Fibroblast of lung (primary cell): ENCODE measurements at places on chromosomes 5 and 9. TPM values are rescaled to one million over a fixed set of nuclear protein-coding genes. Genes with fewer than 3 reads are reported as not detected.
A peak's percentile ranks its signal among the peaks of the same experiment; 100 is the strongest.

GRCh38 chr5:175392236-175392635 lies 51.7 kb downstream of the DRD1 start:
- DNase-seq: no peak

GRCh38 chr5:170360709-170361108 lies 28.5 kb downstream of the KCNMB1 start:
- DNase-seq: no peak

- DNase-seq: no peak
These were observed 20.5 kb downstream of the MAST4 start for GRCh38 chr5:66616520-66617225.

- DNase-seq: peak; percentile 35
These were observed 608.3 kb upstream of the NUDT12 start for GRCh38 chr5:104170926-104171325.

GRCh38 chr9:114301798-114302565 lies 20.9 kb upstream of the ORM1 start:
- DNase-seq: no peak

DNA sequence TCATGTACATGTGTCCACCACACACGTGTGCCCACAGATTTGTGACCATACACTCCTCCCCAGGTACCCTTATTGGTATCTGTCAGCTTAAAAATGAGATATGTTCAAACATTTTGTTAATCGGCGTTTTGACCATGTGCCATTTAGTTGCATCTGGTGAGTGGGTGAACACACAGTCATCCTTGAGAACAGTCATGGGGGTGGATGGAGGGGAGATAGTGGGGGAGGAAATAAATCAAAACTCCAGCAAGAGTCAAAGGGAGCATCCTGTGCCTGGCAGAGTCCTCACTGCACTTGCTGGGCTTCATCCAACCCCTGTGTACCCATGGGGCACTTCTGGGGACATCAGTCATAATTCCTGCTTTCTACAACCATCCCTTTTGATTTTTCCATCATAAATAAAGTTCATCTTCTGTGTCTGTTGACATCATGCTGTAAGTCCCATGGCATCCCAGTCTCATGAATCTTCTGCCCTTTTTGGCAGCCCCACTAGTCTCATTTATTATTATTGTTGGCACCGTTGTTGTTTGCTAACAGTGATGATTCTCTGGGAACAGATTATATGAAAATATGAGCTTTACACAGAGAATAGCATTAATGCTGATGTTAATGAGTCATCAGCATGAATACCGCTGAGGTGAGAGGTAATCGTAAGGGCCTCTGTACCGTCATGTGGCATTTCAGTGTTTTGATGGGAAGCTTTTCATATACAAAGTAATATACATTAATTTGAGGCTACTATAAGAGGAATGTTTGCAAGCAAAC lies 24.4 kb upstream of the CLK4 start:
- DNase-seq: peak; percentile 11

GRCh38 chr9:109113892-109114609 lies 5.7 kb downstream of the TMEM245 start:
- DNase-seq: no peak

- peak; percentile 87 for DNase-seq
These were observed 232.6 kb downstream of the MAST4 start for GRCh38 chr5:66828548-66829357.

GRCh38 chr5:75192264-75192663 lies 44.4 kb downstream of the ANKRD31 start:
- no peak for DNase-seq

- DNase-seq: no peak
These were observed 14.3 kb upstream of the PSMB7 start for GRCh38 chr9:124429530-124429867.

- DNase-seq: no peak
These were observed 205.5 kb upstream of the TARS1 start for GRCh38 chr5:33235304-33235703.

- peak; percentile 23 for DNase-seq
These were observed 104.9 kb downstream of the MELK start for GRCh38 chr9:36677611-36678010.

DNA sequence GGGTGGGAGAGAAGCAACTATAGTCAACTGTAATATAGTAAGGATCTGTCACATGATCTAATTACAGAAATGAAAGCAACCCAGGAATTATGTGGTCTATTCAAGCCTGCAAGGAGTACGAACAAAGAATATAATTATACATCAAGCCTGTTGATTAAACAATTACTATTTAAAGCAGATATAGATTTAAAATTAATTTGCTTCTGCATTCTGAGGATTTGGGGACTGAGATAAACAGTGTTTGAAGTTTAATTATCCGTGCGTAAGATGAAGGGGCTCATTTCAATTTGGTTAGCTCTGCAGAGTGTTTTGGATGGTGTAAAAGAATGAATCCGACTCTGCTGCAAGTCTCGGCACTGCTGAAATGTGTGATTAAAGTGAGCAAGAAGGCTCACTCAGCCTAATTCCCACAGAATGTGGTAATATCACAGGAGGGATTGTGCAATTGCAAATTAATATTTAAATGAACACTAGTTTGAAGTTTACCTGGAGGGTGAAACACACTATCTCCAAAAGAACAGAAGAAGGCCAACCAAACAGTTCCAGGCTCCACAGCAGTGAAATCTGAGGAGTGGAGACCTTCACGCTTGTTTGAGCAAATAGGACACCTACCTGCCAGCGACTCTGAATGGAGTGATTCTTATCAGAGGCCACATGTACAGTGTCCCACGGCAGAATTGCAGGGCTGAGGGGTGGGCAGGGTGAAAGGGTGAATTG lies 420.6 kb upstream of the SLC30A5 start:
- no peak for DNase-seq

- DNase-seq: peak; percentile 11
These were observed 760 bp downstream of the ALDH1B1 start for GRCh38 chr9:38393128-38393796.

- no peak for DNase-seq
These were observed 36.4 kb downstream of the SNX30 start for GRCh38 chr9:112786829-112787520.

GRCh38 chr5:91277840-91278239 lies 105.3 kb downstream of the ARRDC3 start:
- peak; percentile 63 for DNase-seq

DNA sequence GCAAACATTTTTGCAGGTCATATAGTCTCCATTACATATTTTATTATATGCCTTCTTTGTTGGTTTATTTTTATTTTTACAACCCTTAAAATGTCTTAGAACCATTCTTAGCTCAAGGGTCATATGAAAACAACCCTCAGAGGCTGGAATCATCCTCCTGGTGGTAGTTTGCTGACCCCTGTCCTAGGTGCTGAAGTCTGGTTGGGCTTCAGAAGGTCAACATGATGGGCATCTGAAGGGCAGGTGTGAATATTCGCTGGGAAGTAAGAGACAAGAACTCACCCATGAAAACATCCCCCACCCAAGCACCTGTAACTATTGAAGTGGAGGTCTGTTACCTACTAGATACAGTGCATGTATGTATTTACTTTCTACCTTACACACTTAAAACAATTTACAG lies 75.4 kb downstream of the OSMR start:
- DNase-seq: no peak

GRCh38 chr9:31868830-31869229 lies 515.6 kb upstream of the ACO1 start:
- no peak for DNase-seq

DNA sequence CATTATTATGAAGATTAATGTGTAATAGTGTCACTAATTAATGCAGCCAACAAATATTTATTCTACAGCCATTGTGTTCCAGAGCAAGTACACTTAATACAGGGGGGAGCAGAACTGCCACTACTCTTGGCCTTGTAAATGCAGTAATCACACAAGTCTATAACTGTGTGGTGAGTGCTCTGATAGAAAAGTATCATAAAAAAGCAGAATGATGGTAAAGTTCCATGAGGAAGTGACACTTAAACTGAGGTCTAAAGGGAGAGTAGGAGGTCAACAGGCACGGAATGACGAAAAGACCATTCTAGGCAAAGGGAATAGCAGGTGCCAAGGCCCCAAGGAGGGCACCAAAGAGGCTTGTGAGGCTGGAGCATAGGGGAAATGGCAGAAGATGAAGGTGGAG lies 142.9 kb downstream of the OSTF1 start:
- DNase-seq: no peak

DNA sequence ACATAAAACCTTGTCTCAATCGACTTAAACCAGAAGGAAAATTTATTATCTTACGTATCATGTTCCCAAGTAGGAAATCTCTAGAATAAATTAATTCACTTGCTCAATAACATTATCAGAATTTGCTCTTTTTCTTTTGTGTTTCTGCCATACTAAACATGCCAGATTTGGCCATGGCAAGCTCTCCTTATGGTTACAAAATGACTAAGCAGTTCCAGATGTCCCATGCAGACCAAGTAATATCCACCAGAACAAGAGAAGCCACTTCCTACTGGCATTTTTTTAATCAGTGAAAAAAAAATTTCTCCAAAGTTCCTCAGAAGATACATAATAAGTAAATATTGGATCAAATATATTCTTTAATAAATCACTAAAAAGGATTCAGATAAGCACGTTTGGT lies 25.2 kb upstream of the ADAMTS6 start:
- peak; percentile 81 for DNase-seq

DNA sequence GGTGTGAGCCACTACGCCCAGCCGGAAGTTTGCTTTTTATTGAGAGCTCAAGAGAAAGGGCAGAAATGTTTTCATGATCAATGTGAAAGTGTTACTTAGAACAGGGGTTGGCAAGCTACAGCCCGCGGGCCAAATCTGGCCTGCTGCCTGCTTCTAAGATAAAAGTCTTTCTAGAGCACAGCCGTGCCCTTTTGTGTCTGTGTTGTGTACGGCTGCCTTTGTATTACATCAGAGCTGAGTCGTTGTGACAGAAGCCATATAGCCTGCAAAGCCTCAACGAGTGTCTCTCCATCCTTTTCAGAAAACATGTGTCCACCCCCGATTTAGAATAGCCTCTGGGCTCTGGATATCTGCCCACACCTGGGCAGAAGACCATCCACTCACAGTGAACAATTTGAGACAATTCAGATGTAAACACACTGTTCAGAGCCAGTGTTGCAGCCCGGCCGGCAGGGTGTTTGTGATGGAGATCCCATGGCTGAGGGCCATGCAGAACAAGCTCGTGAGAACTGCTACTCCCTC lies 28.8 kb downstream of the AK8 start:
- peak; percentile 13 for DNase-seq

DNA sequence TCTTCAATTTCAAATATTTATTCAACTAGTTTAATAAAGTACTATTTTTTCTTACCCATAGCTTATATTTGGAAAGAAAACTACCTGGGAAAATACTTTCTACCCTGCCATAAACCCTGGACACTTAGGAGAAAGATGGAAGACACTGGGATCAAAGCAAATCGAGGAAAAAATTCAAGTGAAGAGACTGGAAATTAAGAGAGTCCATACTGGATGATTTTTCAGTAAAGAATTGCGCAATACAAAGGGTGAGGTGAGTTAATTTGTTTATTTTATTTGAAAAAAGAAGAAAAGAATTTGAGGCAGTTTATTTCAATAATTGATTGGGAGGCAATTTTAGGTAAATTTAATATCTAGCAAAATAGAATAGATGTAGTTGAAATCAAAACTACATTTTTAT lies 331.8 kb upstream of the ITGA1 start:
- DNase-seq: no peak

DNA sequence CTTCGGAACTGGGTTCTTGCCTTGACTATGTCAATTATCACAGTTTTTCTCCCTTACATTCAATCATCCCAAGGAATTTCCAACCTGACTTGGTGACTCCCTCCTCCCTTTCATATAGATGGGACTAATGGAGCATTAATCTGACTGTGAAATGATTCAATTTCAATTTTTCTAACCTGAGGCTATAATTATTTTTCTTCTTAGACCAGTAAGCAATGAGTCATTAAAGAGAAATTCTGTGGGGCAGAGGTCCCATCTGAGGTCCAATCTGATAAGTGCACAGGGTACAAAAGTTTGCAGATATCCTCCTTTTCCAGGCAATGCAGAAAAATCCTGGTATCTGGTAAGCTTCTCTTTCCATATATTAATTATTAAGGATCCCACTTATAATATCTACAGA lies 18.9 kb downstream of the PDE4D start:
- peak; percentile 36 for DNase-seq

GRCh38 chr5:145968970-145969713 lies 32.8 kb downstream of the SH3RF2 start:
- DNase-seq: no peak

- no peak for DNase-seq
These were observed 170.2 kb upstream of the NR3C1 start for GRCh38 chr5:143573568-143574170.

DNA sequence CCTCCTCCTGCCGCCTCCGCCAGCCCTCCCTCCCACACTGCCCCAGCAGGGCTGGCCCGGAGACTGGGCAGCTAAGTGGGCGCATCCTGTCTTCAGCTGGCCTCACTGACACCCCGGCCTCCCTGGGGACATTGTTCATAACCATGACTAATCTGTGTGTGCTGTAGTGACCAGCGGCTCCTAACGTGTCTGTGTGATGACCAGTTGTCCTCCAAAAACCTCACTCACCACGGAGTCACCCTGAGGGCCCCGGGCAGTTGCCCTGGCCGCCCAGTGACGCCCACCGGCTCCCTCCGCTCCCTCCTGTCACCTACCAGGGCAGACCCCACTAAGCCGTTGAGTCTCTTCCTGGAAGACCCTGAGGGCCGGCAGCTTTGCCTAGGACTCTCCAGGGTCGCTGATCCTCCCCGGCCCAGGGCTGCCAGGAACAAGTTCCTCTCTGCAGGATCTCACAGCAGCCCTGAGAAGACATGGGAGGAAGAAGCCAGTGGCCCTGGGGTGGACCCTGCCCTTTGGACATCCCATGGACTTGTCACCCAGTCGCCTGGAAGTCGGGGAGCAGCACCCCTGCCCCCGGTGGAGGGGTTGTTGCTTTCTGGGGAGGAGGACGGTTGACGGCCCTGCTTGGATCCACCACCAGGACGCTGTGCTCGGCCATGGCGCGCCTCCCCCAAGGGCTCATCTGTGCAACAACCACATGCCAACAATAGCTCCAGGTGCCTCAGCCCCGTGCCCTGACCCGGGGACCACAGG lies 110.2 kb upstream of the LMX1B start:
- DNase-seq: peak; percentile 36

DNA sequence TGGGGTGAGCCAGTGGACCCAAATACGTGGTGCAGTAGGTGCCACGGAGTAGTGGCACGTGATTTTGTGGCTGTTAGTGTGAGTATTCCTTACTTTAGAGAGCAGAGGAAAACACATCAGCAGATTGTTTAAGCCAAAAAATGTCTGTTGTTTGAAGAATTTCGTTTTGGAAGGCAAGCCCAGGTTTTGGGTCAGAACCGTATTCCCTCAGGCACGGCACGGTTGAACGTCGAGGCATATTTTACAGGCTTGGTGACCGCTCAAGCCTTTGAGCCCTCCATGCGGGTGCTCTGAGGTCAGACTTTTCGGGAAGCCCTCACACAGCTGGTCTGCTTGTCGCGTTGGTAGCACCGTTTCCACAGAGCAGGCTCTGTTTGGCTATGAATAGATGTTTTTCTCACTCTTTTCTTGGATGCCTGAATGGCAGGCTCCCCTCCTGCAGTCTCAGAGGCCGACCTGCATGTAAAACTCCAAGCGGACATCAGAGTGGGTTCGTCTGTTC lies 27.2 kb downstream of the NEK6 start:
- peak; percentile 83 for DNase-seq

Gene HCN1
- not detected in 2 replicates for total RNA-seq

Gene ANKRD33B
- 4.1 and 7.8 TPM in 2 replicates for total RNA-seq

Gene NOL8
- total RNA-seq: 27.2 and 28.6 TPM in 2 replicates

Gene ACOT12
- total RNA-seq: 0.26 and 2.0 TPM in 2 replicates

Gene PCSK5
- total RNA-seq: 3.6 and 4.8 TPM in 2 replicates

Gene ARSI
- 5.9 and 8.5 TPM in 2 replicates for total RNA-seq

Gene TRAF1
- 2.6 and 3.8 TPM in 2 replicates for total RNA-seq

Gene SLC12A2
- 13.7 and 19.0 TPM in 2 replicates for total RNA-seq
